H1 (cell line): ENCODE measurements at places on chromosomes 7 and 10.

- H3K36me3 ChIP-seq = no peaks in the 10 kb centered on the region
- no peaks in the 10 kb centered on the region for H3K4me1 ChIP-seq
- H3K27me3 ChIP-seq = no peaks in the 10 kb centered on the region
- no peak overlapping the region for H3K4me3 ChIP-seq
- H3K27ac ChIP-seq = no peak overlapping the region
- DNase-seq = no peak
Measured at GRCh38 chr10:78441694-78442093, 408.0 kb downstream of the RPS24 start.

DNA sequence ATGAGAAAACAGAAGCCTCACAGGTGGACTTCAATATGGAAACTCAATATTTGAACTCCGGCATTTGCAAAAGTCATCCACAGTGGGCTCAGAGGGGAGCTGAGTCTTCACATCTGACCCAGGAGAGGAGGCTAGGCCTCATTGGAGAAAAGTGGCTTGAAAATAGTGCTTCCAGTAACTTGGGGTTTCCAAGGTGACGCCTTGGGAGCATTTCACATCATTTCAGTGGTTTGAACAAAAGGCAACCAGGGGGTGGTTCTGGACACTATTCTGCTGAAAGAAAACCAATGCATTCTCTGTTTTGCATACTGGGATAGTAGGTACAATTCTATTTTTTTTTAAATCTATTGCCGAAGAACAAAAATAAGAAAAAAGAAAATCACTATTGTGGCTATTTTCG lies 599.2 kb upstream of the POM121L12 start:
- DNase-seq = no peak
- no peak overlapping the region for H3K4me3 ChIP-seq
- H3K4me1 ChIP-seq = no peaks in the 10 kb centered on the region
- no peaks in the 10 kb centered on the region for H3K27me3 ChIP-seq
- H3K36me3 ChIP-seq = peaks cover under 1% of the 10 kb centered on the region; the same call in 1 of the 2 replicates
- no peak overlapping the region for H3K27ac ChIP-seq

DNA sequence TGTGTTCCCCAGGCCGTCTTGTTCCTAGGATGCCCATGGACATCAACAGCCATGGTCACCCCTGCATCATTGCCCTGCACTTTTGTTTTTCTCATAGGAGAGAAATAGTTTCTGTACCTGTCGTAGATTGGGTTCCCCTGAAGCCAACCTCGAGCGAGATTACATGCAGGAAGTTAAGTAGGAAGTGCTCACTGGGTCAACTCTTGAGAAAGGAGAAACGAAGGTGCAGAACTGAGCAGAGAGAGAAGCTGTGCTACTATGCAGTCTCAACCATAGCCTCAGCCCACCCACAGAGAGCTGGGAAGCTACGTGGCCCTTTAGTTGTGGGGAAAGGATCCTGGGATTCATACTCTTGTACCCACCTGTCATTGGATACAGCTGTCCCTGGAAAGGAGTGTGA lies 165.2 kb downstream of the HERPUD2 start:
- H3K4me3 ChIP-seq = no peak overlapping the region
- no peaks in the 10 kb centered on the region for H3K36me3 ChIP-seq
- no peak for DNase-seq
- H3K4me1 ChIP-seq = no peaks in the 10 kb centered on the region

DNA sequence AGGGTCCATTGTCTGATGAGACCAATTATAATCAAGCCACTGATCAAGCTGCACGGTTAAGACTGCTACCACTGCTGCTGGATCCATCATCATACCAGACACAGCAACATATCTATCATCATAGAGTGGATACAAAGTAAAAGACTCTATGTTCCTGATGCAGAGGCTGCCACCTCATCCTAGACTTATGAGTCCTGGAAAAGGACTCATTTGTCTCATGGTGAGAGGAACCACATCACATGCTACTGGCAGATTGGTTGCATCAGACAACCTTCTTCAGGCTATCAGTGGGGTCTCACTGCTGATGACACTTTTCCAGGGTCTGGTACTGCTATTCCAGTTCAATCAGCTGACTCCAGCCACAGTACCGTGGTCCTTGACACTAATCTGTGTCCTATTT lies 79.0 kb downstream of the ABI1 start:
- H3K27me3 ChIP-seq = no peaks in the 10 kb centered on the region
- no peak for DNase-seq
- H3K27ac ChIP-seq = no peak overlapping the region

DNA sequence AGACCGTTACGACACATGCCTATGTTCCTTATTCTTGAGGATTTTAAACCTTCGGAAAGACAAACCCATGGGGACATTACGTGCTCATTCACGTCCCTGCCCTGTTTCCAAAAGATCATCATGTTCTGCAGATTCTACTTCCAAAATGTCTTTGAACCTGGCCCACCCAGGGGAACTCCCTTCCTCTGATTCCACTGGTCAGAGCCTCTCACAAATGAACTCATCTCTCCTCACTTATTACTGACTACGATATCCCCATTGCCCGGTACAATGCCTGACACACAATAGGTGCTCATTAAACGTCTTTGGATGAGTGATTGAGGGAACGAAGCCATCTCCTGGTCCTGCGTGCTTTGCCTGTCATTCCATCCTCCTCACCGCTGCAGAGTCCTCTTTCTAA lies 168.3 kb upstream of the RNF32 start:
- H3K36me3 ChIP-seq = no peaks in the 10 kb centered on the region
- DNase-seq = no peak
- H3K4me3 ChIP-seq = no peak overlapping the region
- no peaks in the 10 kb centered on the region for H3K4me1 ChIP-seq
- no peak overlapping the region for H3K27ac ChIP-seq
